Fibroblast of upper back skin (primary cell): ENCODE measurements at places on chromosomes 1 and 21.

DNA sequence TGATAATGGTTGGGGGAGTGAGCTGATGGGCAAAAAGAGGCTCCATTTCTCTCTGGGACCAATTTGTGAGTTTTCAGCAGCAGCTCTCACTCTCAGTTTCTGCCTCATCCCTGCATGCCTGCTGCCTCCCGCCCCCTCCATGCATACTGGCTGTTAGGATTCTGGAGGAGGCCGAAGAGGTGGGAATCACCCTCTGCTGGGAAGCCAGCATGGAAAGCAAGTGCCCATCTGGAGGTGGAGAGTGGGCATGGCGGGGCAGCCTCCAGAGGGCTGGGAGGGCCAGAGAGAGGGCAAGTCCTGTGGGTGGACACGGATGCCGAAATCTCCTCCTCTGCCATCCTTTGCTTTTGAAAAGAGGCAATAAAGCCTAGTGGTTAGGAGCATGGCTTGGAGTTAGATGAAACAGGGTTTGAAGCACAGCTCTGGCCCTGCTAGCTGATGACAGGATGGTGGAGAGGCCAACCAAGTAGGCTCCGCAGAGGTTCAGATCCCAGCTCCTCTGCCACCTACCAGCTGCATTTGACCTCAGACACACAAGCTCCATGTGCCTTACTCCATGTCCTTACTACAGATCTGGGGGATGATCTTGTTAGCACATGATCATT, 113.4 kb downstream of the GRIK3 start:
- DNase-seq, result no peak

GRCh38 chr1:232435729-232436128, 194.2 kb downstream of the SIPA1L2 start:
- peak; percentile 68 for DNase-seq

DNA sequence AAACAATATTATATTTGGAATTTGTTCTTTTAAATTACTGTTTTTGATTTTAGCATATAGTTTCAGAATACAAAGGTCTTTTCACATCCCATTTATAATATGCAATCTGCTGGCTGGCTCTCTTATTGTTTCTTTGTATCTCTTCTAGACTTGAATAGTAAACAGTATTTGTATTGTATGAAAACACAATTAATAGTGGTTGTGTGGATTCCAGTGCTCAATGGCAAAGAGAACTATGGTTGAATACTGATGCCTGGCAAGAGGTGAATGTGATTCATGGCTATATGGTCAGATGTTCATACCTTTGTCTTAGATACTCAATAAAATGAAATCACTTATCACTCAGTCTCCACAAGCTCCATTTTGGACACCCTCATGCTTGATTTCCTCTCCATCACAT, 37.2 kb downstream of the OR6Y1 start:
- no peak for DNase-seq

DNA sequence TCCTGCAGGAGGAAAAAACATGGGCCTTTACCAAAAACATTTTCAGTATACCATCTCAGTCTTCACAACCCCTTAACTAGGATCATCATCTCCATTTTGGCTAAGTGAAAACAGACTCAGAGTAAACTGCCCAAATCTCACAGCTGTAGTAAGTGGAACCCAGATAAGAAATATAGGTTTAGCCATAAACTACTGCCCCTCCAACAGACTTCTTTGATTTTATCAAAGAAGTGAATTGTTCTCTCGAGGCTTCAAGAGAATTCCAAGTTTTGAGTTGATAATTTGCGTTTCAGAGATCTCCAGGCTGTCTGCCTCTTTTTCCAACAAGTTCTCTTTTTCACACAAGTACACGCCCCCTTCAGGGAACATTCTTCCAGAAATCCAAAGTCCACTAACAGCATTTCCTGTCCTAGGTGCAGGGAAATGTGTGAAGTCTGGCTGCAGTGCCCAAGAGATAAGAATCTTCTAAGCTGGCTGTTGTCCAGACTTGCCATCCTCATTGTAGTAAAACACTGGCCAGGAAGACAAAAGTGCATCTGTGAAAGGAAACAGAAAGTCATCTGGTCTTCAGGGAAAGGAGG, 30.8 kb downstream of the RNF19B start:
- DNase-seq, result peak; percentile 40

DNA sequence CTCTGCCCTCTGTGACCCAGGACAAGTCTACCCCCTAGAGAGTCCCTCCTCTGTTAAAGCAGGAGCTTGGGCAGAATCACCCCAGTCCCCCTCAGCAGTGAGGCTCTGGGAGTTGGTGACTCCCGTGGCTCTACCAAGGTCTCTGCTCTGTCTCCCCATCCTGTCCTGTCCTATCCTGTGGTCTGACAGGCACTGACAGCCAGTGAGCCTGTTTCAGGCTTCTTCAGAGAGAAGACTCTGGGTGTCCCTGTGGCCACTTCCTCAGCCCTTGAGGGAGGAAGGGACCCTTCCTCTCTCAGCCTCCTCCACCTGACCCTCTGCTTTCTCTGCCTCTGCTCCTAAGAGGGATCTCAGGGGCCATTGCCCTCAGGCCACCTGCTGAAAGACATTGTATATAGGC, 148.7 kb downstream of the FCRL5 start:
- DNase-seq, result no peak

GRCh38 chr1:236950365-236950764, 53.9 kb downstream of the MT1HL1 start:
- no peak for DNase-seq

DNA sequence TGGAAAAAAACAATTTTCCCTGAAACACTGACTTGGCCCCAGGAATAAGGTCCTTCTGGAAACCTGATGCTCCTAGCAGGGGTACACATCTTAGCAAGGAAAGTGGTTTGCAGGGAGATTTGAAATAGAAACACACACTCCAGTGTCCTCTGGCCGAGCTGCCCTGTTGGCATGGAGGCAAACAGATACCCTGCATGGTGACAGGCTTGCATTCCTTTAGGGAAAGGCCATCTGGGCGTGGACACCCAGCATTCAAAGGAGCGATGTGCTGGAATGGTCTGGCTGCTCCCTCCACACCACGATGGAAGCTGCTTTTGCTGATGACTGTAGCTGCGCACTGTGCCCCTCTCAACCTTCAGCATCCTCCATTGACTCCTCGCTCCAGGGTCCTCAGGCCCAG, 41.5 kb upstream of the BCAR3 start:
- DNase-seq, result no peak

- peak; percentile 30 for DNase-seq
Measured at GRCh38 chr1:167617153-167618147, 12.6 kb upstream of the RCSD1 start.

GRCh38 chr1:4171480-4172450, 271.7 kb upstream of the C1orf174 start:
- no peak for DNase-seq

DNA sequence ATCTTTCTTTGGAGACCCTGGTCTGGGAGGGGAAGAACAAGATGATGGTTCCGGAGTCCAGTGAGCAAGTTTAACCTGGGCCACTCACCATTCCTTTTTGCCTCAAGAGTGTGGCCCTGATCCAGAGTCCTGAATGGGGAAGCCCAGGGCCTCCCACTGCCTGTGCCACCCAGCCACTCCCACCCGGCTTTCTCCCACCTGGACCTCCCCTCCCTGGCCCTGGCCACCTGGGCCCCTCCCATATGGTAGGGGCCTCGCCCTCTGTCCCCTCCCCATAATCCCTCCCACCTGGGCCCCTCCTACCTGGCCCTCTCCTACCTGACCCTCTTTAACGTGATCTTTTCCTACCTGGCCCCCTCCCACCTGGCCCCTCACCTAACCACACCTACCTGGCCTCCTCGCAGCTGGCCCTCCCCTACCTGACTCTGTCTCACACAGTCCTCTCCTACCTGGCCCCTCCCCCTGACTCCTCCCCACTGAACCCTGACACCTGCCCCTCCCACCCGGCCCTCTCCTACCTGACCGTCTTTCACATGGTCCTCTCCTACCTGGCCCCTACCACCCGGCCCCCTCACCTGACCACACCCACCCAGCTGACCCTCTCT, 220.7 kb upstream of the VAMP3 start:
- DNase-seq, result no peak

- DNase-seq, result no peak
Measured at GRCh38 chr1:234735916-234736315, 125.9 kb upstream of the IRF2BP2 start.

DNA sequence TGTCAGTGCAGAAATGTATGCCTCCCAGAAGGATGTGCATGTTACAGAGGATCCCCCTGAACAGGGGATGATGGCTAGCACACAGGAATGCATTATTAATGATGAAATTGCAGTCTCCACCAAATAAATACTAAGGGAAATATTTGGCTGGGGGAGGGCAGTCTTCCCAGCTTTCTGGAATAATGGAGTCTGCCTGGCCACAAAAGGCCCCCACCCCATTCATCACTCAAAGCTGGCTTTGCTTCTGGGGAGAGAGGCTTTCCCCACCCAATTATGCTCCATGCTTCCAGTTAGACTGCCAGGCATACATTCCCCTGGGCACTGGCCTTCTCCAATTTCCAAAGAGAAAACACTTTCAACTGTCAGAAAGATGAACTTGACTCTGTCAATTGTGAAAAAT, 302.7 kb downstream of the SIPA1L2 start:
- peak; percentile 25 for DNase-seq

- peak; percentile 71 for DNase-seq
Measured at GRCh38 chr1:59116920-59117542, 179.9 kb upstream of the FGGY start.

DNA sequence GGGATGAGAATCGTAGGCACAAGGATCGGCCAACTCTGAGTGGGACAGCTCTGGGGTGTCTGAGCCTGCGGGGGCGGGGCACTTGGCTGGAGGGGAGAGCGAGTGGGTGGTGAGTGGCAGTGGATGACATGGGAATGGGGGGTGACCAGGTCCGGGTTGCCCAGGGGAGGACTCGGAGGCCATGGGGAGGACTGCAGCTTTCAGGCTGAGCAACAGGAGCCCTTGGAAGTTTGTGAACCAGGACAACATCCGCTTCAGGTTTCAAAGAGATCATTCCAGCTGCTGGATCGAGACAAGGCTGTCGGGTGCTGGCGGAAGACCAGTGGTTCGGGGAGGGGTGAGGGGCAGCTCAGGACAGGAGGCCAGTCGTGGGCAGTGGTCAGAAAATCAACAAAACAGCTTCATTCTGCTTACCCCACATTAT, 124.4 kb upstream of the IRF2BP2 start:
- no peak for DNase-seq

DNA sequence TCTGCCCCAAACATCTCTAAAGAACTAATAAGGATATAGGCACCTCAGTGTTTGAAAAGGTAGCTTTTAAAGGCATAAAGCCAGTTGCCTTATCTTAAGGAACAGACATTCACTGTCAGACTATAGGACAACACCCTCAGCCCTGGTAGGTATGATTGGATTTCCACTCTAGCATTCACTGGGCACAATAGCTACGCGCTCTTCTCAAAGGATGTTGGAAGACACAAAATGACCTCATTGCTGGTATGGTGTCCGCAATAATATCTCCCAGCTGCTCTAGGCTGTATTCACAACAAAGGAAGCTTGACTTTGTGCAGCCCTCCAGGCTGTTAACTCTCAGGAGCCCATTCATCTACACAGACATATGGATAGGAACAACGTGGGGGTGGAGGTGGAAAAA, 119.4 kb upstream of the CXADR start:
- no peak for DNase-seq
